Cardiac septum (tissue), 1 donor: ENCODE measurements at places on chromosomes 16 and 17. TPM values are rescaled to one million over a fixed set of nuclear protein-coding genes. Genes with fewer than 3 reads are reported as not detected.

Gene BTBD17
- not detected for total RNA-seq

Gene SLC12A3
- not detected for total RNA-seq

Gene NACA2
- total RNA-seq = not detected

Gene CYTH1
- total RNA-seq = 29.4 TPM

Gene TBX6
- 0.57 TPM for total RNA-seq

Gene GPS1
- total RNA-seq = 67.4 TPM

Gene DPEP2
- total RNA-seq = 0.78 TPM

Gene CCL1
- not detected for total RNA-seq

DNA sequence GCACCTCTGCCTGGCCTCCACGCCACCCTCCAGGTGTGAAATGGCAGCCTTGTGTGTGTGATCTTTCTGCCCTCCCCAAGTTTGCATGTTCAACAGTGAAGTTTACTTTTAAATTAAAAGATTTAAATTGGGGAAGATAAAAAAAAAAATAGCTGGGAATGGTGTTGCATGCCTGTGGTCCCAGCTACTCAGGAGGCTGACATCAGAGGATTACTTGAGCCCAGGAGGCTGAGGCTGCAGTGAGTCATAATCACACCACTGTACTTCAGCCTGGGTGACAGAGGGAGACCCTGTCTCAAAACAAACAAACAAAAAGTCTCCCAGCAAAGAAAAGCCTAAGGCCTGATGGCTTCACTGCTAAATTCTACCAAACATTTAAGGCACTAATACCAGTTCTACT, 35.4 kb upstream of the RNF43 start:
- no peak for DNase-seq

DNA sequence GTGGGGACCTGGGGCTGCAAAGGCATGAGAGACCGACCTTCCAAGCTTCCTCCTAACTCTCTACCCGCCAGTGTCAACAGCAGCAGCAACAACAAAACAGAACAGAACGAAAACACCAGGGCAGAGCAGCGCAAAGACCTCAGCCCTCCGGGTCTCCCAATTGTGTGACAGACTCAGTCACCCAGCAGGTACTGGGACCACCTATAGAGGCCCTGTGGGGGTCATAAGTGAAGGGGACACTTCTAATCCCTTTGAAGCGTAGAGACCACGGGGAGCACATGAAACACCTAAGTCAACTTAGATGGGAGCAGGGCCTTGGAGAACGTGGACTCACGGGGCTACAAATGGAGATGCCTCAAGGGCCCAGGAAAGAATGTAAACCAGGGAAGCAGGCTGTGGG, 12.6 kb upstream of the CCDC182 start:
- no peak for DNase-seq

DNA sequence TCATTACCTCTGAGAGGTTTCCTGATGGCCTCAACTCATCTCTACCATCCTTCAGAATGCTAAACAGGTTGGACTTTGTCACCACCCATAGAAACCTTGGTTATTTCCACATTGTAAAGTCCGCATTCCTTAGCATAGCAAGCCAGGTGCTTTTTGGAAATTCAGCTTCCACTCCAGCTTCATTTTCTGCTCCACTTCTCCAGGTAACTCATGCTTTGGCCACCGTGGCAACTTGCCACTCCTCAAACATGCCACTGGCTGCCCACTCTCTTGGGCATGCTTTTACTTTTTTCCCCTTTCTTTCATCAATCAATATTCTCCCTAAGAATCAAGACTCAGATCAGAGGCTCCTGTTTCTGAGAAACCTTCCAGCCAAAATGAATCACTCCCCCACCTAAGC, 203.3 kb downstream of the CA10 start:
- DNase-seq = no peak

- no peak for DNase-seq
These were observed 11.6 kb upstream of the CAMKK1 start for GRCh38 chr17:3904501-3904900.

- no peak for DNase-seq
These were observed 218.3 kb downstream of the SOX9 start for GRCh38 chr17:72338847-72339790.

DNA sequence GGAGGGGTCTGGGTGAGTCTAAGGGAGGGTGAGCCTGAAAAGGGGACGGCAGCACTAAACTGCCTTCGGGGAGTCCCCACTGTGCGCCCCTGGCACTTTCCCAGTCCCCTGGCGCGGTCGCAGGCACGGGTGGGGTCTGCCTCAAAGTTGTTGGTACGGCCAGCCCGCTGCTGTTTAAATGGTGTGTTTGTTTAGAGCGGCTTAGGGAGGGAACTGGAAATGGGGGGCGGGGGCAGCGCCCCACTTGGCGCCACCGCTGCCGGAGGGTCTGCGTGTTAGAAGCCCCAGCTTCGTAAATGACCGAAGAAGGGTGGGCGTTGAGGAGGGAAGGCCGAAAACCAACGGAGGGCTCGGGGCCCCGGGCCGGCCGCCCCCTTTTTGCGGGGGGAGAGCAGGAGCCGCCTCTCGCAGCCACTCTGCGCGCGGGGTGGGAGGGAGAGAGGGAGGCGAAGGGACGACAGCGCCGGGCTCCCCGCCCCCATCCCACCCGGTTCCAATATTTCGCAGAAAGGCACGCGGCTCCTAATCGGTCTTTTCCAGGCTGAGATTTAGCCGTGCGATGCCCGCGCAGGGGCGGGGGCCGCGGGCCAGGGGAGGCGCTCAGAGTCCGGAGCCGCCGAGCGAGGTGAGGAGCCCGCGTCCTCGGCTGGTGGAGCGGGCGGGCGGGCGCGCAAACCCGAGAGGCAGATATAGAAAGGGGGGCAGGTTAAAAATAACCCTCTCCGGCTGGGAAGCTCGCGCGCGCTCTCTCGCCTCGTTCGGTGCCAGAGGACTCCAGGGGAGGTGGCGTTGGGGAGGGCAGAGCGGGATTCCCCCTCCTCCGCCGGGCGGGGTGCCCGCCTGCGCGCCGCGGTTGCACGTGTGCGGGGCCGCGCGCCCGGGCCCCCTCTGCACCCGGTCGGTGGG, 54.9 kb downstream of the SREBF1 start:
- DNase-seq = peak; percentile 91

DNA sequence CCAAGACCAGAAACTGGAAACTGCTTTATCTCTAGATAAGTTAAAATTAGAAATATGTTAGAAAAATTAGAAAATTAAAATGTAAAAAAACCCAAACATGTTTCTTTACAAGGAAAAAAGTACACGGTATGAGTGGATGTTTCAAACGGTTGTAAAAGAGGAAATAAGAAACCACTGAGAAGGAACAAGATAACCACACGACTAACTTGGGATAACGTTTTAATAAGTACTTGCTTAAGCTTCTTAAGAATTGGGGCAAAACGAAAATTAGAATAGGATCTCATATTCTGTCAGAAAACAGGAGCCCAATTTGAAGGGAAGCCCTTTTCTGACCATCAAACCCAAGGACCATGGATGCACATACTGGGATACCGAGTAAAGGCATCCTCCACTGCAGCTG, 31.0 kb downstream of the MBTPS1 start:
- no peak for DNase-seq

DNA sequence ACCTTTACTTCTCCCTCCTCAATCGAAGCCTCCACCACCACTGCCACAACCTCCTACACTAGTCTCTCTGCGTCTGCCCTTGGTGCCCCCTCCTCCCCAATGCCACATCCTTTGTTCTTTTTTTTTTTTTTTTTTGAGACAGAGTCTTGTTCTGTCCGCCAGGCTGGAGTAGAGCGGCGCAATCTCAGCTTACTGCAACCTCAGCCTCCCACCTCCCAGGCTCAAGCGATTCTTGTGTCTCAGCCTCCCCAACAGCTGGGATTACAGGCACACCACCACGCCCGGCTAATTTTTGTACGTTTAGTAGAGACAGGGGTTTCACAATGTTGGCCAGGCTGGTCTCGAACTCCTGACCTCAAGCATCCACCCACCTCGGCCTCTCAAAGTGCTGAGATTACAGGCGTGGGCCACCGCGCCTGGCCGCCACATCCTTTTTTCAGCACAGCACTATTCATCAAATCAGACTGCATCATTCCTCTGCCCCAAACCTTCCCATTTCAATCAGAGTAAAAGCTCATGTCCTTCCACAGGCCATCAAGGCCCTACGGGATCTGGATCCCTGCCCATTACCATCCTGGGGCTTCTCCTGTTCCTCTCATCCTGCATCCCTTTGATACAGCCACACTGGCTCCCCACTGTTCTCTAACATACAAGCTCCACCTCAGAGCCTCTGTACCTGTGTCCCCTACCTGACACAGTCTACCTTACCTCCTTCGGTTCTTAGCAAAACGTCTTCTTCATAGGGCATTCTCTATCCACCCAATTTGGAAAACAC, 2.0 kb downstream of the KLHL11 start:
- no peak for DNase-seq

DNA sequence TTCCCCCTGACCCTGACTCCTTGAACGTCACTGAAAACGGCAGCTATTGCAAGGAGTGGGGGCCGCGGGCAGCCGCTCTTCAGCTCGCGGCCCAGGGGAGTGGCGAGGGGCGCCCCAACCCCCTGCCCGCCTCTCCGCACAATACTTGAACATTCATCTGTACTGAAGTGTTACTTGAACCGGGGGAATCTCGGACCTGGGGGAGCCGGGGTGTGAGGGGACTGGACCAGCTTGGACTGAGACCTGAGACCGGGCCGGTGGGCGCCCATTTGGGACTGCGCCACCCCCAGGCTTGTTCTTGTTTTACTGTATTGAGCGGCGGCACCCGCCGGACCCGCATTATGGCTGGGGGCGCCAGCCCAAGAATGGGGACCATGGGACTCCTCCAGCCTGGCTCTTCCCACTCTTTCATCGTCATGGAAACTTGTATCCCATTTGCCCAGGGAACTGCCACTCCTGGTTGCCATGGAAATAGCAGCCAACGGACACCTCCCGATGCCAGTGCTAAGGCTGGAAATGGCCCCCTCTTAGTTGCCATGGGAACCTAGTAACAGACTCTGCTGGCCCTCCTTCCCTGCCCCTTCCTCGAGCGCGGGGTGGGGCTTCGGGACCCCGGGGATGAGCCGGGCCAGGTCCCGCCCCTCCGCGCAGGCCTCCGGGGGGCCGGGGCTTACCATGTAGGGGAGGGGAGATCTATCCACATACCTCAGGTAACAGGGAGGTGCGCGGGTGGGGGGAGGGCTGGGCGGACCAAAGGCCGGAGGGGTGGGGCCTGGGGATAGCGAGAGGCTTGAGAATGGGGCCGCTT, 805 bp upstream of the ORAI3 start:
- DNase-seq = no peak

DNA sequence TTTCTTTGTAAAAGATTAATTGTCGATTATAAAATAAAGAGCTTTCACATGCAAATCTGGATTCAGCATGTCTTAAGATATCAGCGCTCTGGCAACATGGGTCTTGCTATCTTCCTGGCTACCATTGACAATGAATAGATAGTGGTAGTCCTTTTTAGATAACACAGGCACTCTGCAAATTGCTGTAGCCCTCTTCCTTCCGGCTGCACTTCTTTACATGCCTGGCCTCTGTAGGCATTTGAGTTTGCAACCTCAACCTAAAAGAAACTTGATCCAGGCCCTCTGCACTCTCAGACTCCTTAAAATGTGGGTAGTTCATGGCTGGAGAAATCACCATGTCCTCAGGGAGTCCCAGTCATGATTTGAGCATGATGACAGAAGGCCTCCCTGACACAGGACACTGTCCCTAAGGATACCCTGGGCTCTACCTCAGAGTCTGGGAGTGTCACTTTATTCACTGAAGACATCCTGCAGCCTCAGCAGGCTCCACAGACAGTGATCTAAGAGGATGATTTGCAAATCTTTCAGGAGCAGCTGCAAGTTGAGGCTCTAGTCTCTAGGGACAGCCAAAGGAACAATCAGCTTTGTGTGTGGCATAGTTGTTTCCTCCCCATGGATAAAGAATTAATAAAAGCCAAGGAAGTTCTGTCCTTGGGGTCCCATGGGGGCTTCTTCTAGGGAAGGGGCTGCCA, 529.4 kb downstream of the RBFOX1 start:
- no peak for DNase-seq

GRCh38 chr16:67312719-67313118, 13.8 kb downstream of the KCTD19 start:
- DNase-seq = no peak

- no peak for DNase-seq
These were observed 192.3 kb upstream of the FOXF1 start for GRCh38 chr16:86317813-86318650.

DNA sequence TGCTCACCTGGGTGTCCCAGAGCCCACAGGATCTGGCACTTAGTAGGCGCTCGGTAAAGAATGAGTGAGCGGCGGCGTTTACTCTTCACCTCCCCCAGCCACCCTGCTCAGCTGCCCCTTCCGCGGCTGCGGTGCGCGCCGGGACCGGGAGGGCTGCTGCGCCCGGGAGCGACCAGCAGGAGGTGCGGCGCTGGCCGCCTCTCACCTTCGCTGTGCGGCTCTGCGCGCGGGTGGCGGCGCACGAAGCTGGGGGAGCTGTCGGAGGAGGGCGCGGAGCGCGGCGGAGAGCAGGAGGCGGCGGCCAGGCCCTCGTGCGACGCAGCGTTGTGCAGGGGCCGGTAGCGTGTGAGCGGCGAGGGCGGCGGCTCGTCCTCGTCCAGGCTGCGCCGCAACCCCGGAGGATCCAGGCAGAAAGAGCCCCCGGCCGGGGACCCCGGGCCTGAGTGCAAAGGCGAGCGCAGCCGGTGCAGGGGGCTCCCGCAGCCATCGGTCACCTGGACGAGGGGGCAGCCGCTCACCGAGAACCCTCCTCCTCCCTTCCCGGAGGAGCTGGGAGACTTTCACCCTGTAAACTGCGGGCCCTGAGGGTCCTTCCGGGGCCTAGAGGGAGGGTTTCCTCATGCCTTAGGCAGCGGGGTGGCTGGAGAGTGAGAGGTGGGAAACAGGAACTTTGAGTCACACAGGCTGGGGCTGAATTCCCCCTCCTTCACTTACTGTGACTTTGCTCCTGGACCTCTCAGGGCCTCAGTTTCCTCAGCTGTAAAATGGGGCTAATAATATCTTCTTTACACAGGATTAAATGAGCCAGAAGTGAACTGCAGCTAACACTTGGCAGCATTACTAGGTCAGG, 12.5 kb downstream of the SAMD14 start:
- peak; percentile 69 for DNase-seq

DNA sequence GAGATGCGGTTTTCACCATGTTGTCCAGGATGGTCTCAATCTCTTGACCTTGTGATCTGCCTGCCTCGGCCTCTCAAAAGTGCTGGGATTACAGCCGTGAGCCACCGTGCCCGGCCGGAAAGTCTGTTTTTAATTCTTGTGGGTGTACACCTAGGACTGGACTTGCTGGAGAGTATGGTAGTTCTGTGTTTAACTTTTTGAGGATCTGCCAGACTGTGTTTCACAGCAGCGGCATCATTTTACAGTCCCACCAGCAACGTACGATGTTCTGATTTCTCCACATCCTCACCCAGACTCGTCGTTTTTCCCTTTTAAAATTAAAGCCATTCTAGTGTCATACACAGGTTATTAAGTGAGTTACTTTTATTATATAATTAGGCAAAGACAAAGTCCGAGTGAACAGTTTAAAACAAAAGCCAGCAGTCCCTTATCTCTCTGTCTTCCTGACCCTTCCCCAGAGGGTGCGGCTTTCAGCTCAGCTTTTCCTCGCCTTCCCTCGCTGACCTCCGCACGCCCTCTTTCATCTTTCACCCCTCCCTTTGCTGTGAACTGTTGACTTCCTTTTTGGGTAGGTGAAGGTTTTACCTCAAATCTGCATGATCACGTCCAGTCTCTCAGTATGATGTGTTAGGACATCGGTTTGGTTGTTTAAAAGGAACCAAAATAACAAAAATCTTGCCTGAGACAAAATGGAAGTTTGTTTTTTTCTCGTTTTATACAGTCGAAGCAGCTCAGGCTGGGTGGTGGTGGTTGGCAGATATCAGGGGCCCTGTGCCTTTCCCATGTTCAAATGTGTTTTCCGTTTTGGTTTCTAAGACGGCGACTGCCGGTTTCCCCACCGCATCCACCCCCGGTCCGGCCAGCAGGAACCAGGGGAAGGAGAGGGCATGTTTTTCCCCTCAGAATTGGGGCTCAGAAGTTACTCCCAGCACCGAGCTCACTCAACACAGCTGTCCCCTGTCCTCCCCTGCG, 18.0 kb downstream of the FAM234A start:
- DNase-seq = no peak
